ENCODE measurements at places on chromosomes 7 and 10.

GRCh38 chr10:63481815-63482421 lies 16.1 kb upstream of the JMJD1C start:
- DNase-seq: no peak

DNA sequence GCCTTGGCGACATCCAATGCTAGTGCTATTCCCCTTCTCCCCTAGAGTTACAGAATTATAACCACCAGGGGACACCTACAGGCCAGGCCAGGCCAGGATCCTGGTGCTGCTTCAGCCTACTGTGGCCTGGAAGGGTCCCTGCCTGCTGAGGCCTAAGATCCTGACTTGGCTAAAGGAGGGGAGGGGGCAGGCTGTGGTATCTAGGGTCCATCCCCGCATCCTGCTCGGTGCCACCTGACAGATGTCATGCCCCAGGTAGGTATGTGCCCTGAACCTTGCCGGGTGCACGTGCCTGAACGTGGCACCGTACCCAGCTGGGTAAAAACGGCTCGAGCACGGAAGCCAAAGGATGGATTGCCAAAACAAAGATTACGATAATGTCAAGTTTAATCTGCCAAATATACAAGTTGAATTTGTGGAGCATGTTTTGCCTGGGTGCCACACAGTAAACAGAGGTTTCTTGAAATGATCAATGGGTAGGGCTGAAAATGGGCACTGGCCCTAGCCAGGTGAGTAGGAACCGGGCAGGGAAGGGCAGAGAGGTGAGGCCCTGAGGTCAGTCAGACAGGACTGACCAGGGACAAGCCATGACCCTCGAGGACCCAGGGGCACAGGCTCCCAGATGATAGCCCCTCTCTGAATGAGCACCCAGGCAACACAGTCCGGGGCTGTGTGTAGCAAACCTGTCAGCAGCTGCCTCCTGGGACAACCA lies 12.6 kb downstream of the PDAP1 start:
- DNase-seq: no peak

- DNase-seq: no peak
Measured at GRCh38 chr7:855686-856369, 20.5 kb upstream of the GET4 start.

- DNase-seq: no peak
Measured at GRCh38 chr10:131495892-131496291, 184.4 kb upstream of the TCERG1L start.

GRCh38 chr10:110965216-110965615 lies 45.8 kb downstream of the SHOC2 start:
- no peak for DNase-seq

DNA sequence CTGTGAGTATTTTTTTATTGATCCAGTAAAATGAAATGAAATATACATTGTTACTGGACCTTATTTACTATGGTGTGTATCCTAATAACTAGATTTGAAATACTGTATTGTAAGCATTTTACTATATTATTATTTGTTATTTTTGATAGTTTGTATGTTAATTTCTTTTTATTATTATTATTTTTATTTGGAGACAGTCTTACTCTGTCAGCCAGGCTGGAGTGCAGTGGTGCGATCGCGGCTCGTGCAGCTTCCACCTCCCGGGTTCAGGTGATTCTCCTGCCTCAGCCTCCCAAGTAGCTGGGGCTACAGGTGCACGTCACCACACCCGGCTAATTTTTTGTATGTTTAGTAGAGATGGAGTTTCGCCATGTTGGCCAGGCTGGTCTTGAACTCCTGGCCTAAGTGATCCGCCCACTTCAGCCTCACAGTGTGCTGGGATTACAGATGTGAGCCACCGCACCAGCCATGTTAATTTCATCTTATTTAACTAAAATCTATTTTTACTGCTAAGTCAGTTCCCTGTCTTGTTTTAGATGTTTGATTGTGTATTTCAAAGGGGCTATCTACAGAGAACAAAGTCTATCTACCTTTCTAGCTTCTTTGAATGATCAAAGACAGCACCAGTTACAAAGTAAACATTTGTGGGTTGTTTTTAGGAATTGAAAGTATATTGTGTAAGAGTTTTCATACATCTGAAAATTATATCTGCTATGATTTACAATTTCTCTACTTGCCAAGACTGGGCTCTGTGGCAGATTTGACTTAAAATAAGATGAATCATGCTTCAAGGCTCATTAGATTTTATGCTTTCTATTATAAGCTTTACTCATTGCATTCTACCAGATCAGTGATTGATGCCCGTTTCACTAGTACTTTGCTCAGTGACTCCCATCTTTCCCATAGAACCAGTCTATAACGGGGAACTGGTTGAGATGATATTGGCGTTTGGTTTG lies 41.6 kb downstream of the CDC123 start:
- no peak for DNase-seq

DNA sequence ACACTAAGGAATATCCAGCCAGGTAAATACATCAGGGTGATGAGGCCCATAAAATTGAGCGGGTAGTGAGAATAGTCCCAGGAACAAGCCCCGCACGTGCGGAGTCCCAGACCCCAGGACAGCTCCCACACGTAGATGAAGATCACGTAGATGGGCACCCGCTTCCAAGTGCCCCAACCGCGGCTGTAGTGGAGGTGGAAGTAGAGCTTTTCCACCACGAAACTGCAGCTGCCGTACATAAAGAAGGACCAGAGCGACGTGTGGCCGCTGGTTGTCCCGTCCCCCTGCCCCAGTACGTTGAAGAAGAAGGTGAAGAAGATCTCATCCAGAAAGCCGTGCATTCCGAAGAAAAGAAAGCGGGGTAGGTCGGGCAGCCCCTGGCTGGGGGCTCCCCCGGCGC lies 948 bp downstream of the TMEM229A start:
- no peak for DNase-seq

- DNase-seq: no peak
Measured at GRCh38 chr7:46089281-46089680, 168.2 kb upstream of the IGFBP3 start.

DNA sequence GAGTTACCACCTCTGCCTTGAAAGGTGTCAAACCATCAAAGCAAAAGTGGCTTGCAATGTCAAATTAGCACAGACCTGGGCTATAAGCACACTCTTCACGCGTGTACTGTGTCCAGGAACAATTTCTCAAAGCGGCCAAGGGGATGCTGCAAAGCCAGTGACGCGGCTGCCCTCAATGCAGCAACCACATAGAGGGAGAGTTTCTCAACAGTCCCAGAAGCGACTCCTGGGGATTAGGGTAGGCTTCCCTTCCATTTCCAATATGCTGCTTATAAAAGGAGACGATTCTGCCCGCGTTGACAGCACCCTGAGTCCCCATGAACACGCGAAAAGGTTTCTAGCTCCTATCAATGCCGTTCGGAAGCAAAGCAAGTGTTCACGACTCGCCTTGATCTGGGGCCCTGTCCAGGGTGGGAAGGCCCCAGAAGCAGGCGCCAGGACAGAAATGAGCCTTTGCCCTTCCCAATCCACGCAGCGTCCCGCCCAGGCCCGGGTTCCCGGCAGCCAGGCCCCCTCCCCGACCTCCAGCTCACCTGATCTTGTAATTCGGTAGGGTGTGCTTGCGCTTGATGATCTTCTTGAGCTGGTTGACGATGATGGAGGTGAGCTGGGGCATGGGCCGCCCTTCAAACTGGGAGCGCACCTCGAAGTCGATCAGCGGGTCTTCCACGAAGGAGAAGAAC lies 1.3 kb downstream of the PDZD8 start:
- peak; percentile 32 for DNase-seq

All from CD4-positive, alpha-beta T cell treated with Interleukin-6 at 100 ng/mL for 8 hours (primary cell).